ENCODE measurements at places on chromosomes 12 and 14.

- no peak for DNase-seq
Observed at GRCh38 chr12:118035190-118036041, 18.9 kb downstream of the RFC5 start.

GRCh38 chr14:21656980-21657379, 3.3 kb downstream of the OR4E2 start:
- no peak for DNase-seq

- DNase-seq: no peak
Observed at GRCh38 chr14:89667983-89668382, 250.9 kb upstream of the FOXN3 start.

- DNase-seq: no peak
Observed at GRCh38 chr14:79511146-79511545, 700.2 kb downstream of the DIO2 start.

DNA sequence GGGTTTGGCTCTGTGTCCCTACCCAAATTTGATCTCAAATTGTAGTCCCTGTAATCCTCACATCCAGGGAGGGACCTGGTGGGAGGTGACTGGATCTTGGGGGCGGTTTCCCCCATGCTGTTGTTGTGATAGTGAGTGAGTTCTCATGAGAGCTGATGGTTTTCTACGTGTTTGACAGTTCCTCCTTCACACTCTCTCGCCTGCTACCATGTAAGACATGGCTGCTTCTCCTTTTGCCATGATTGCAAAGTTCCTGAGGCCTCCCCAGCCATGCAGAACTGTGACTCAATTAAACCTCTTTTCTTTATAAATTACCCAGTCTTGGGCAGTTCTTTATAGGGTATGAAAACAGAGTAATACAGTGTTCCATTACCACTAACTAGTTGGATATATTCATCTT, 10.3 kb upstream of the LRRC23 start:
- DNase-seq: no peak

DNA sequence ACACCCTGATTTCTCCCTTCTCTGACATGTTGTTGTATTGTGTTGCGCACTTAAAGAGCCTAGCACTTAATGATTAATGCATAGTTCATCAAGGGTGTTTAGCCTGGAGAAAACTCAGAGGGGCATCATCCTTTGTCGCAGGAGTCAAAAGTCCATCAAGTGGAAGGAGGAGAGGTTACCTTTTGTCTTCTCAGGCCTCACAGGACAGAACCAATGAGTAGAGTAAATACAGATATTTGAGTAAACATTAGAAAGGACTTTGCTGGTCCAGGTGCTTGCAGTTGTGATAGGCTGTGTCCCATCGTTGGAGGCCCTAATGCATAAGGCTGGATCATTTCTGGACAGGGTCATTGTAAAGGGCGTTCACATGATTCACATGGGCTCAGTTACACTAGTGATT, 430.9 kb downstream of the PCNX1 start:
- no peak for DNase-seq

- DNase-seq: no peak
Observed at GRCh38 chr12:3389986-3390385, 101.0 kb upstream of the PRMT8 start.
